Endothelial cell of umbilical vein (primary cell): ENCODE measurements at places on chromosomes 4 and X. TPM values are rescaled to one million over a fixed set of nuclear protein-coding genes. Genes with fewer than 3 reads are reported as not detected.

DNA sequence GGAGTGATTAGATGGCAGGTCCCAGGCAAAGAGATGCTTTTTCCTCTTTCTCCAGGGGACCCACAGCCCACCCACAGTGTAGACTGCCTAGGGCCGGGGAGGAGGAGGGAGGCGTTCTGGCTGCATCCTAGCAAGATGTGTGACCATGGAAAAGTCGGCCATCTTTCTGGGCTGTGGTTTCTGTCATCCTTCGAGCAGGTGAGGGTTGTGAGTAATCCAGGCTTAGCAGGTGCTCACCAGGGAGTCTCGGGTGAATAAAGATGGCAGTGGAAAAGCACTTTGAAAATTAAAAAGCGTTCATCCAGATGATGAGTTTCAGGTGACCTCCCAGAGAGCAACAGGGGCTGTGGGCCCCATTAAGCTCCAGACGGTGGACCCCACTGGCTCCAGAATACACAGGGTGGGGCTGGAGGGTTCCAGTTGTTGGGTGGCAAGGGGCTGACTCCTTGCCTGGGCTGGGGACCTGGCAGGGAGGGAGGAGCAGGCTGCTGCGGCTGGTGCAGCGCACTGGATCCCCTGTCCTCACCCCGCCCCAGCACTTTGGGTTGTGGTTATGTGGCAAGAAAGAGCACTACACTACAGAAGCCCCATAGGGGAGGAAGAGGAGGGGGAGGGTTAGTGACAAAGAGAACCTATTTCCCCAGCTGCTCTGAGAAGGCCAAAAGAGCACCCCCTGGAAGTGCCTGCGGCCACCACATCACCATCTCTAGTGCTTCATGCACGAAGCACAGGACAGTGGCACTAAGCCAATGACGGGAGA is 23.7 kb downstream of the ELF4 start:
- DNase-seq: no peak

DNA sequence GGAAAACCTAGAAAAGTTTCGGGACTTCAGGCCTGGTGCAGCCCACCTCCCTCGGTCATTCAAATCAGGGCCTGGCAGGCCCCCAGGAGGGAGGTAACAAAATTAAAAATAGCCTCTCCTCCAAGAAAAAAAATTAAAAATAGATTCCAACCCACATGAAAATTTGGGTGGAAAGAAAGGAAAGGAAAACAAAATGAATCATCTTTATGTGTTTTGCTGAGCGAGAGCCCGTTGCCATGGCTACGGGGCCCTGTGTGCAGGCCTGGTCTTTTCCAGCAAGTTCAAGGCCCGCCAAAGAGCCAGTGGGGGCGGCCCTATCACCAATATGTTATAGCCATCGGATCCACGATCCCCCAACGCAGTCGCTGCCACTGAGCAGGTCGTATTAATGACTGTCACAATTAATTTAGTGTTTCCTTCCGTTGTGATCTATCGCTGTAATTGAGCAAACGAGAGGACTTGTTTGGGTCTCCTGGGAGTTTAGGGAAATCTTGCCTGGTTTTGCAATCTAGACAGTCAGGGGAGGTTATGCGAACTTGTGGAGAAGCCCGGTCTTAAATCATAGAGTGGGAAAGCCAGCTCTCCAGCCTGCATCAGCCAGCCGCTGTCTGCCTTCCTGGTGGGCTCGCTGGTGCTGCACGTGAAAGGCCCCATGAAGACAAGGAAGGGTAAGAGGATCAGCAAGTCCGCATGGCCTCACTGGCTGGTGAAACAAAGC is 452.4 kb downstream of the BCOR start:
- peak; percentile 61 for DNase-seq

GRCh38 chr4:45453258-45453853 is 670.5 kb downstream of the GABRG1 start:
- DNase-seq: no peak

- DNase-seq: no peak
These were observed 30.9 kb downstream of the GATB start for GRCh38 chr4:151729731-151730559.

DNA sequence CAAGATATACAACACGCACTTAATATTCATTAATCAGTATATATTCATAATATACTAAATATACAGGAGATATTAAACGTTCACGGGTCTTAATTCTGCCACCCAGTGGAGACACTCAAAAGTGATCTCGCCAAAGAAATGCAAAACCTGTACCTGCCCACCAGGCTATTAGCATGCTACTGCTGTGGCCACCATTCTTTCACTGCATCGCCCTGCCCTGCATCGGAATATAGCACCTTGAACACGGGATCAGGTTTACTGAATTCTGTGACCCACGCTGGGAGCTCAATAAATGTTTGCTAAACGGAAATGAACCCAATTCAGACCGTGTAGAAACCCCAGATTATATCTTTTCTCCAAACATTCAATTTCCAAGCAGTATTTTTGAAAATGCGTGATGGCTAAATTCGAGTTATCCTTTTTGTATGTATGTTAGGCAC is 840 bp upstream of the CLCN3 start:
- peak; percentile 73 for DNase-seq

- DNase-seq: peak; percentile 65
These were observed 117.4 kb downstream of the DIPK2B start for GRCh38 chrX:45083314-45083713.

DNA sequence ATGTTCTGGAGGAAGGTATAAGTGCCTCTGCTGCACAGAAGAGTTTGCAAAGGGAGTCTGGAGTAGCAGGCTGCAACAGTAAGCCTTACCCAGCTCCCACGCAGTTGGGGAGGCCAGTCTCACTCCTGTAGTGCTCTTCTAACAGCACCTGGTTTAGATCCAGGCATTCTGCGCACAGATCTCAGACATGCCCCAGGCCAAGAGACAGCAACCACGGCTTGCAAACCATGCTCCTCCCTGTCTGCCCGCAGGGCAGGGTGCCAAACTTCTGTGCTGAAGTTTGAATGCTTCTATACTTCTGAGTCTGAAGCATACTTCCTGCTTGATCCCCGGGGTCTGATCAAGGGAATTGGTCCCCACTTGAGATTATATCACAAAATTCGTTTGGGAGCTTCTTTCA is 106.3 kb downstream of the LINC00632 start:
- no peak for DNase-seq

- DNase-seq: no peak
These were observed 772.9 kb upstream of the SLIT2 start for GRCh38 chr4:19478791-19479190.

DNA sequence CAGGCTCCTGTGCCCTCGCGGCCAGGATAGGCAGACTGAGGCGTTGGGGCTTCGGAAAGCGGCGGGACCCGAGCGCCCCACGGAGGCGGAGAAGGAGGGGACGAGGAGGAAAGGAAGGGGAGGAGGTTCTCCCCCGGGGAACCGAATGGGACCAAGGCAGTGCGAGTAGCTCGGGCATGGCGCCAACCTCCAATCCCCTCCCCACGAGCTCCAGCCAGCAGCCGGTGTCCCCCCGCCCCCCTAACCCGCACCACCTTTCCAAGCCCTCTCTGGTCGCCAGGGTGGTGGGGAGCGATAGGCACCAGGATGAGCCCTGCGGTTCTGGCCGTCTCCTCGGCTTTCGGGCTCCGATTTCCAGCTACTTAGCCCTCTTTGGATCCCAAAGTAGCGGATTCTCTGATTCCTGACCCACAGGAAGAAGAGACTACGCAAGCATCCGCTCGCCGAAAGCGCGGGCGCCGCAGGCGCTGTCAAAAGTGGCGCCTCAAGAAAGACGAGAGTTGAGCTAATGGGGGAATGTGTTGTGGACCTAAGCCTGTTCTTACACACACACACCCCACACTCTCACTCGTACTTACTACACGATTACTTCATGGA is 15.2 kb upstream of the ZIC3 start:
- DNase-seq: no peak

DNA sequence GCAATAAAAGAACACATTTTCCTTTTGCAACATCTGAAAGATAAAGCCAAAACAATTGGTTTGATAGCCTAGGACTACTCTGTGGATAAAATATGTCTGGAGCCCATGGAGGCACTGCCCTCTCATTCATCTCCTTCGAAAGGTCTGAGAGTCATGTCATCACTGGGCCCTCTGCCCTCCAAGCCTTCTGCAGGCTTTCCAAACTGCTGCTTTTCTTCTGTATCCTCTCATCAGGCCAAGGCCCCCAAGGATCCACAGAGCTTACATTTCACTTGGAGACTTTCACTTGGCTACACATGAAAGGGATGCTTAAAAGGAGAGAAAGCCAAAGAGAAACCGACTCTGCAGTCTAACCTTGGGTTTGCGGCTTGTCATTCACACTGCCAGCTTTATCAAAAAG is 109.9 kb downstream of the SH3RF1 start:
- DNase-seq: no peak

GRCh38 chr4:31291238-31291637 is 571.1 kb downstream of the PCDH7 start:
- no peak for DNase-seq

DNA sequence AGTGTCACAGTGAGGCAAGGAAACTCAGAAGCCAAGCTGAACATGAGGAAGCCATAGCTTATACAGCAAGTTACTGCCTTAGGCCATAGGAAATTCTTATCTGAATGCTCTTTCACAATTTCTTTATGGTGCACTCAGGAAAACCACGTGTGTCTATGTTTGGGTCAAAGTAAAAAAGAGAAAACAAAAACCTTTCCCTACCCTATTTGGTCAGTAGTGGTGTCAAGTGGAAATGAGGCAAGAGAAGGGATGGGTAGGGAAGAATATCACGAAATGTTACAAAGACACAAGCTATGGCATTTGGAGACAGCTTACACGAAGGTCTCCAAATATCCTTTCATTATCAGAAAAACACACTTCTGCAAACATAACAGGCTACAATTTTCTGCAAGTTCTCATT is 83.4 kb upstream of the INPP4B start:
- DNase-seq: no peak

DNA sequence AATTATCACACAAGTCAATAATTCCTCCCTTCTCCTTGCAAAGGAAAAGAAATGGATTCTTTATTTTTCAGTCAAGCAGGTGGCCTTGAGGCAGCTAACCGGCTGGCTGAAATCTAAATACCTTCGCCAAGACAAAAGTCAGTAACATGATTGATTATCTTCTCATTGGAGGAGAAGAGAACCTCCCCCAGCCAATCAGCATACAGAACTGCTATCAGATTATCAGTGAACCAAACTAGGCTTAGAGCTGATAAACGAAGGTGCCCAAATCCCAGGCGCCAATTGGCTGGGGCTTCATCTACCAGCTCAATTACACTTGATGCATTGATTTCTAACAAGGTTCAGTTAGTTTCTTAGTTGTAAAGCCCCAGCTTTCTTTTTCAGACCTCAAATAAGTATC is 152.4 kb upstream of the NOCT start:
- no peak for DNase-seq

DNA sequence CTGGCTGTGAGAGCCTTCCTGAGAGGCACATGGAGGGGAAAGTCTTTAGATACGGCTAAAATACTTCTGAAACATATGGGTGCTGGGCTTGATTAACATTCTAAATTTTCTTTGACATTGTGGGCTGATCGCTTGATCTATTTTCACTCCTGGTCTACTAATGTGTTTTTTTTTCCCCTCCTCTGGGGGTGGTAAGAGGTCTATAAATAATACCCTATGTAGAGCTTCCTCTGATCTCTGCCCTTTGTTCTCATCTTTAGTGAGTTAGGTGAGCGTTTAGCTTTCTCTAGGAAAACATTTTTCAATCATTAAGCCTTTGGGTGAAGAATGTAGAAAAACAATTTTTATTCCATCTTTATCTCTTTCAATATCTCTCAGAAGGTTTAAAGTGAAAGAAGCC is 9.8 kb downstream of the SLC4A4 start:
- no peak for DNase-seq

GRCh38 chr4:4440333-4441061 is 53.6 kb downstream of the NSG1 start:
- DNase-seq: no peak

DNA sequence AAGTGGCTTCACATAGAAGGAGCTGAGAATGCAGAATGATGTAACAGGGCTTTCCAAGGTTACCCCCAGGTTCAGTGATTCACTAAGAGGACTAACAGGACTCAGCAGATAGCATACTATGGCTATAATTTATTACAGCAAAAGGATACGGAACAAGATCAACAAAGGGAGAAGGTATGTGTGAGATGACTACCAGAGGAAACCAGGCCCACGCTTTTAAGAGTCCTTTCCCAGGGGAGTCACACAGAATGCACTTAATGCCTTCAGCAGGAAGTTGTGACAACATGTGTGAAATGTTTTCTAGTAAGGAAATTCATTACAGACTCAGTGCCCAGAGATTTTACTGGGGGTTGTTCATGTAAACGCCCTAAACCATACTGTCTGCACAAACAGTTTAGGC is 373.6 kb upstream of the MAGEB2 start:
- DNase-seq: peak; percentile 3

DNA sequence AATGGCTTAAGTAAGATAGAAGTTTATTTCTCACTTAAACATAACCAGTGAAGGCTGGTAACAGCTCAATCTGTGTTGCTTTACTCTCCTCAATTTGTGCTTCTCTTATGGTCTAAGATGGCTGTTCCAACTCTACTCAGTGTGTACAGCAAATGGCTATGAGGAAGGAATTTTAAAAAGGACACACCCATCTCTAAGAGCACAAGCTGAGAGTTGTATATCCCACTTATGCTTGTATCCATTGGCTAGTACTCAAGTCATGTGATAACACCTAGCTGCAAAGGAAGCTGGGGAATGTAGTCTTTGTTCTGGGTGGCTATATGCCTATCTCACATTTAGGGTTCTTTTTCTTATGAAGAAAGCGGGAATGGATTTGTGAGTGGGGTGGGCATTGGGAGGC is 63.3 kb downstream of the GPAT3 start:
- peak; percentile 22 for DNase-seq

- no peak for DNase-seq
These were observed 770 bp upstream of the TIGD2 start for GRCh38 chr4:89110541-89110985.

- DNase-seq: peak; percentile 40
These were observed 8.3 kb upstream of the HOPX start for GRCh38 chr4:56689201-56689969.

GRCh38 chr4:147560625-147561024 is 56.6 kb upstream of the TMEM184C start:
- DNase-seq: no peak

GRCh38 chrX:725971-726370 is 95.4 kb downstream of the SHOX start:
- no peak for DNase-seq

- DNase-seq: no peak
These were observed 350.1 kb downstream of the GRXCR1 start for GRCh38 chr4:43242606-43243005.

DNA sequence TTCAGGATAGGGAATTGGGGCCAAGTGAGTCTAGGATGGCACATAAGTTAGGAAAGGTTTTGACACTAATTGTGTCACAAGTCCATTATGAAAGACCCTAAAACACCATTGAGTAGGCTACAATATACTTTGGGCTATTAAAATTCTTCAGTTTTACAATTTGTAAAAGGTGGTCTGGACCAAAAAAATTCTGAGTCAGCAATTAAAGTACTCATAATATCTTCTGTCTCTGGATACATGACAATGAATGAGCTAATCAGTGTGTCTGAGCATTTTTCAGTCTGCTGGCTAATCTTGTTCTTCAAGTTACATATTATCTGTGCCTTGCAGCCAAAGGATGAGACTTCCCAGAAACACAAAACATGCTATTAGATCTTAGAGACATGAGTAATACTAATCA is 14.3 kb downstream of the ARMCX1 start:
- DNase-seq: no peak

The SHOX gene
- total RNA-seq: not detected in 2 replicates

The TCP11X2 gene
- not detected in 2 replicates for total RNA-seq

The ADAM29 gene
- total RNA-seq: not detected in 2 replicates

The PCDH10 gene
- 56.5 and 91.7 TPM in 2 replicates for total RNA-seq

The PPEF2 gene
- total RNA-seq: not detected in 2 replicates

The PSAPL1 gene
- total RNA-seq: not detected in 2 replicates

The ZNF630 gene
- total RNA-seq: 1.5 and 1.6 TPM in 2 replicates

The CENPVL1 gene
- not detected in 2 replicates for total RNA-seq

The HMGB3 gene
- 124 and 127 TPM in 2 replicates for total RNA-seq

The TIGD4 gene
- total RNA-seq: 0.14 and 0.18 TPM in 2 replicates

The AMMECR1 gene
- total RNA-seq: 6.8 and 6.9 TPM in 2 replicates
